Ascending aorta (tissue), 2 donors: ENCODE measurements at places on chromosomes 2 and 18.
A peak's percentile ranks its signal among the peaks of the same experiment; 100 is the strongest.

DNA sequence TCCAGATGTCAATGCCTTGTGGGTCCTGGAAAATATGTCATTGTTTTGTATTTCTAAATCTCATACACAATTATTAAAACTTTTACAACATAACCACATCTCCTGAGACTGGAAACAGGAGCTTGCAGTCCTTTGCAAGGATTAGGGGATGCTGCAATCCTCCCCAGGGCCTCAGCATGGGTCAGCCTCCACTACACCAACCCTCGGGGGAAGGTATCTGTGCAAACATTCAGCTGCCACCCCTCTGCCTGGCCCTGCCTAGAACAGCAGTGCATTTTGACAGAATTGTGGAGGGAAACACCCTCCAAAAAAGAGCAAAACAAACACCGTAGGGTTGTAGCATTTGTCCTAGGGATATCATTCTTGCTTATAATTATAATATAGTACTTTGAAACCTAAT is 4.2 kb upstream of the UPP2 start:
- no peak for DNase-seq

GRCh38 chr2:232898592-232899543 is 28.8 kb downstream of the SNORC start:
- no peak for DNase-seq

DNA sequence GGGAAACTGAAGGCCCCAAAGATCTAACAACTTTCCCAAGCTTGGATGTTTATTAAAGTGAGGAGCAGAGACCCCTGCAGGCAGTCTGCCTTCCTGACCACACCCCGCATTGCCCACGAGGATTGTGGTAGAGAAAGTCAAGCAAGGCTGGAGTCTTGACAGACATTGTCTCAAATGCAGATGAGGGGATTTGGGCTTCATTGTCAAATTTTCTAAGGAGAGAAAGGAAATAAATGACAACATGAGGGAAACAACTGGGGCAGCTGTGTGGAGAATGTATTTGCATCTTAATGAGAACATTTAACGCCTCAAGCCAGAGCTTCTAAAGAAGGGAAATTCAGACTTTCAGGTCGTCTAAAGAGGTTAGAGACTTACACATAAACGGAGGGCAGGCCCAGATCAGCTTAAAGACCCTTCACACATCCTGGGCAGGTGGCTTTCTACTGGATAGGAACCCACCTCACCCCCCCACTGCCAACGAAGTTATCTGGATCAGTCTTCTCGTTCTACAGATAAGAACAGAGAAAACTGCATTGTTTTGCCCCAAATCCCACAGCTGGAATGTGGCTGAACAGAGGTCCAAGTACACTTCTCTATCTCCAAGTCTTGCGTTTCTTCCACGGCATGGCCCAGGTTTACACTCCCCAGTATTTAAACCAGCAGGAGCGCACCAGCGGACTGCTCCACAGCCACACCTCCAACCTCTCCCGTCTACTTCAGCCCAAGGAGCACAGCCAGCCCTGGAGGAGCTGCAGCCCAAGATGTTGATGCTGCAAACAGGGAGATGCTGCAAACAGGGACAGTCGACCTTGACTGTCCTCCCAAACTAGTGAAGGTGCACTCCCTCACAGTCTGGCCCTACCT is 16.2 kb upstream of the SCG2 start:
- no peak for DNase-seq

GRCh38 chr2:238247002-238247822 is 7.4 kb upstream of the HES6 start:
- no peak for DNase-seq

GRCh38 chr2:223475901-223476300 is 126.3 kb downstream of the SCG2 start:
- no peak for DNase-seq

DNA sequence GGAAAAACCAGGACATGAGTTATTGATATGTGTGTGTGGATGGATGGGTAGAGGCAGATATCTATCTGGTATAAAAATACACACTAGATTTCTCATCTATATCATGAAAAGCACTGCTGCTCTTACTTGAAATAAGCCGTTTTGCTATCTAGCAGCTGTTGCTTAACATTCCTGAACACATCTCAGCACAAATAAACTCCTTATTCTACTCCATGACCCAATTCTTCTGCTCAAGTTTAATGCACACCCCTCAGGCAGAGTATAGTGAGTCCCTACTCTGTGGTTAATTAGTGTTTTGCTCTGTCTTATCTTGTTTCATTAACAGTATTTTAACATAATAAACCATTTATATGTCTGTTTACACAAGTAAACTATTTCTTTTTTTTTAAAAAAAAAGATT is 134.2 kb downstream of the CBLN2 start:
- no peak for DNase-seq

- no peak for DNase-seq
Measured at GRCh38 chr18:79962835-79963657, 1.4 kb upstream of the HSBP1L1 start.

DNA sequence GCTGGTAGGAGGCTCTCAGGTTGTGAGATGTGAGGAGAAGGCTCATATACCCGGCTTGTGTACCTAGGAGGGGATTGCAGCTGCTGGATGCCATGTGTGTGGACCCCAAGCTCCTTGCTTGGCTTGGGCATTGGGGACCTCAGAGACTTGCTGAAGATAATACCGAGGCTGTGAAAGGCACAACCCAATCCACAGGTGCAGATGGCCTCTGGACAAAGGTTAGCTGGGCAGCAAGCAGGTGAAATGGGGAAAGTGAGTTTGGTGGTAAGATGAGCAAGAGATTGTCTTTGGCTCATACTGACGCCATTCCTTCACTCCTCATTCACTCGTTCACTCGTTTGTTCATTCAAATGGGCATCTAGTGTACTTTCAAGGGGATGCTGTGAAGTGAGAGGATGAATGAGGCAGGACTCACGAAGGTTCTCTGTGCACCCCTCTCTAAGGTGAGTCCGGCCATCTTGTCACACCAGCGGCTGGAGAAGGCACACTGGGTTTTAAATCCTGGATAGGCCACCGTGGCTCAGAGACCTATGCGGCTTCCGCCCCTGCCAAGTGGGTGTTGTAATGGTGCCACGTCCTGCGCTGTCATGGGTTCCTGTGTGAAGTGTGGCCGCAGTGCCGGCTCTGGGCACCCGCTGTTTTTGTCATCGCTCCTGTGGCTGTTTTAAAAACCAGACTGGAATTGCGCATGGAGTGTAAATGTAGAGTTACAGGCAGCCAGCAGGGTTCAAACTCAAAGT is 13.7 kb downstream of the FBLN7 start:
- DNase-seq: no peak

DNA sequence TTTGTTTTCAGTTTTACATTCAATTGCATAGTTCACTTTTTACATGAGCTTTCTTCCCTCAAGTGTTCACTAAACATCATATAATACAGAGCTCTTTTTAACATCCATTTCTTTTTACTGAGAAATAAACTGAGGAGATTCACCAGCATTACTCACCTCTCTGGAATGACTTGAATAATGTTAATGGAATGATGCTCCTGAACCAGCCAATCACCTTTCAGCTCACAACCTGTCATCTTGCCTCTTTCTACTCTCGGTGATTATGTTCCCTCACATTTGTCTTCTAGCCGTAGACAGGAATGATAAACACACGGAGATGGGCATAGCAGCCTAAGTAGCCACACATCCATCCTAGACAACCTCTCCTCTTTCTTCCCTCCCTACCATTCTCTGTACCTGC is 301.7 kb downstream of the PAX3 start:
- DNase-seq: no peak

DNA sequence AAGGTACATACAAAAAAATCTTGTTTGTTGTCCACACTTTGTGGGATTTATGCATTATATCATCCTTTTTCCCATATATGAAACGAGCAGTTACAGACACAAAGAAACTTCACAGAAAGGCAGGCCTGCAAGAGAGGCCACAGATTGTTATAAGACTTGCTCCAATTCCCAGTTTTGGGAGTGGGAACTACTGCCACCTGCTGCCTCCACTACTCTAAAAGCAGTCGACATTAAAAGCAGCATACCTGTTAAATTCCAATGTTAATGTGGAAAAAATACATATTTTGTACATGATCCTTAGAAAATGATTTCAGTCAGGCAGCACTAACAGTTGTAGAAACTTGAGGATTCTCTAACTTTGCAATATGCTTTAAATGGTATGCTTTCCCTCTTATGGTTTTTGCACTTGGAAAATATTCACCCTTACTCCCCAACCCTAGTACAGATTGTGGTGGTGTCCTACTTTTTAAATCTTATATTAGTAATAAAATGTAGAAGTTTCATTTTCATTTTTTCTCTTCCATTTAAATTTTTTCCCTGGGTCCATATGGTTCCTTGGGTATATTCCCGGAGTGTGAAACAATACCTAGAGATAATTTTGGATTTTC is 37.9 kb downstream of the SLC38A11 start:
- no peak for DNase-seq

GRCh38 chr2:41965909-41966295 is 81.9 kb upstream of the PKDCC start:
- peak; percentile 86 for DNase-seq

- DNase-seq: no peak
Measured at GRCh38 chr2:48043746-48044145, 137.4 kb upstream of the FBXO11 start.

- DNase-seq: no peak
Measured at GRCh38 chr2:28868611-28869010, 1.5 kb downstream of the TRMT61B start.

DNA sequence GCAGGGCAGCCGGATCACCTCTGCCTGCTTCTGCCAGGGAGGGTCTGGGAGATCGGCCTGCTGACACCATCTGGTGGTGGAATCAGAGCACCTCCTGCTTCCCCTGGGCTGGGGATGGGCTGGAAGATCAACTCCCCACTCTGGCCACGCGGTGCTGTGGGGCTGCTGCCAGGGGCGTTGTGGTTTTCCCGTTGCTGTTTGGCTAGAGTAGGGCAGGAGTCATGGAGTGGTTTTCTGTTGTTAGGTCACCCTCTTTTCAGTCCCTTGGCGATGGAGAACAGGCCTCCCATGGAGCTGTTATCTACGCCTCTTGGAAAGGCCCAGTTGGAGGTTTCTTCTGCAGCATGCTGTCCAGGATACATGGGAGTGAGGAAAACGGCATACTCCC is 15.2 kb downstream of the BCL2L11 start:
- no peak for DNase-seq

DNA sequence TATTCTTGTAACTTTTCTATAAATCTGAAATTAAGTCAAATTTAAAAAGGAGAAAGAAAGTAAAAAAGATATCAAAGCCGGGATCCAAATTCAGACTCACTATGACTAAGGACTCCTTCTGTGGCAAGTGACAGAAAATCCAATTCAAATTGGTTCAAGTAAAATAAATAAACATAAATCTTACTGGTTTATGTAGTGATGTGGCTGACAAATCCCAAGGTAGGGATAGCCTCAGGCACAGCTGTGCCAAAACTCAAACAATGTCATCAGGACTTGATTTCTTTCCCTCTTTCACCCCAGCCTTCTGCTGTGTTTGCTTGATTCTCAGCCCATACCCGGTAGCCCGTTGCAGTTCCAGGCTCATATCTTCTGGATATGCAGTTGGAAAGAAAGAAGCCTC is 284.6 kb downstream of the SP3 start:
- DNase-seq: no peak

DNA sequence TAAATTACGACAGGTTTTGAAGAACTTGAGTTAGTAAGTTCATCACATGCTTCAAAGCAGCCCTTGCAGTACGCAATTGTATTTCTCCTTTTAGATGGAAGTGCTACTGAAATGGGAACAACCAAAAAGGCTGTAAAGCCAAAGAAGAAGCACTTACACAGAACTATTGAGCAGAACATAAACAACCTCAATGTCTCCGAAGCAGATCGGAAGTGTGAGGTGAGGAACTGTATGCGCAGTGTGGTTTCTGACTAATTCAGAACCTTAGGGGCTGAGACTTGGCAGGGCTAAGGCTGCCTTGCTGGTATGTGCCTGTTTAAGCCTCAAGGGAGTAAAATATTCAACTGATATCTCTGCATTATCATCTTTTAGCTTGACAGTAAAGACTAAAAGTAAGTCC is 8.4 kb downstream of the NCAPH start:
- DNase-seq: no peak

DNA sequence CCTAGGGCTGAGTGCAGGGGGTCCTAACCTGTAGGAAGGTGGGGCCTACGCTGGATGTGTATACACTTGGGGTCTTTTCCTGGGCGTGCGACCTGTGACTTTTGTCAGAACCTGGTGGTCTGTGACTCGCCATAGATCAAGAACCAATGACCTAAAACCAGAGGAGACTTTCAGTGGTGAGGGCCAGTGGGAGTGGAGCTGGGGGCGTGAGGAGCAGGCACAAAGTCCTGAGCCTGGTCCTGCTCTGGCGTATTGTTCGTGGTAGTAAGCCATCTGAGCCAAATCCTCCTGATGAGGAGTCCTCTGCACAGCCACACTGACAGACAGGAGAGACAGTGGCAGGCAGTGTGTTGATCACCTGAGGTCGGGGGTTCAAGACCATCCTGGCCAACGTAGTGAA is 8.9 kb downstream of the INPP4A start:
- DNase-seq: no peak

DNA sequence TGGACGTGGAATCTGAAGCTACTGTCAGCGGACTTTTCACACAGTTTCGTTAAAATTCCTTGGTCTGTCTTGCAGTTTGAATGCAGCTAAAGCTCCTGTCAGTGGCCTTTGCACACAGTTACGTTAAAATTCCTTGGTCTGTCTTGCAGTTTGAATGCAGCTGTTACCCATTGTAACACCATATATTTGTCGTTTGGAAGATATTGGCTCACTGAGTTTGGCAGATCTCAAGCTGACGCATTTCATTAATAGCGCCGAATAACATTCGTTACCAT is 1.0 kb downstream of the LIMS1 start:
- DNase-seq: no peak

DNA sequence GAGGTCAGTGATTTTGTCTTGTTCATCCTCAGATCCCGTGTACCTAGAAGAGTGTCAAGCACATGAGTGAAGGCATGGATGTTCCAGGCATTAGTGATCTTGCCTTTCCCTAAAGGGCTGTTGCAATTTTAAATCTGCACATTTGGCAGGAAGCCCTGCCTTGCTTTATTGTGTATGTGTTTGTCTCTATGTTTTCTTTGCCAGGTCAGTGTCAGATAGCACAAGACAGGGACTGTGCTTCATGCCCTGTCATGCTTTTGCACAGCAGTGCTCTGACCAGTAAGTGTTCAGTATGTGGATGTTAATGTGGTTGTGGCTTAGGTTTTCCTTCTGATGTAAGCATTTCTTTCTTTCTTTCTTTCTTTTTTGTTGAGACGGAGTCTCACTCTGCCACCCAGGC is 131.5 kb downstream of the RGPD3 start:
- DNase-seq: no peak

DNA sequence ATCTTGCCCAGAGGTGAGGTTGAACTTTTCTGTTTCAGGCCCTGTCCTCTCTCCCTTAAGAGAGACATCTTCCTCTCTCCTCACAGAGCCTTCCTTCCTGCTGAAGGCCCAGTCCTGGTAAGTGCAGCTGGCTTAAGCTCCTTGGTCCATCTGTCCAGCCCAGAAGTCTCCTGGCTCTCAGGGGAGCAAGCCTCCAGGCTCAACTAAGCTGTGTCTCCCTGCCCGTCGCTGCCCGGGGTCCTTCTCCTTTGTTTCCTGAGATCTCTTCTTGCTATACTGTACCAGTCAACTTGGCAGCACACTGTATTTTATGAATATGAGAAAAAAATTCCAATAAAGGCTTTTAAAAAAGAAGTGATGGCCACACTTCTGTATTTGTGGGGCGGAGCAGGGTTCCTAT is 77.4 kb downstream of the KCNF1 start:
- no peak for DNase-seq

GRCh38 chr18:47342566-47342965 is 91.1 kb upstream of the SKOR2 start:
- DNase-seq: no peak

- DNase-seq: no peak
Measured at GRCh38 chr2:220512419-220512818, 885.0 kb downstream of the SLC4A3 start.
